ENCODE measurements at places on chromosomes 6 and 20.

- no peak for DNase-seq
Observed at GRCh38 chr6:10695086-10695657, 400 bp downstream of the PAK1IP1 start.

DNA sequence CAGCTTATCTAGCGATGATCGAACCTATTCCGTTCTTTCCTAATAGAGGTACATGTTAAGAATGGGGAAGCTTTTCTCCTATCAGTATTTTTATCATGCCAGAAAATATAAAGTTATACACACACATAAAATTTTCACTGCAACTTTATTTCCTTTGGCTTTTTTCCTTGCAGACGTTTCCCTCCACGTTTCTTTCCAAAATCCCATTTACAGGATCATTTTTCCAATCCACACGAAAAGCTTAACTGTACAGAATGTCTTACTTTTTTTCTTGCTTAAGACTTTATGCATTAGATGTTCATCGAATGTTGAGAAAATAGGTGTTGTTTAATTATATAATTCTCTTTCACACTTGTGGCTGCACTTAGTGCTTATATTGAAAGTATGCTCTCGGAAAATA, 62.9 kb upstream of the HDGFL1 start:
- DNase-seq, result no peak

DNA sequence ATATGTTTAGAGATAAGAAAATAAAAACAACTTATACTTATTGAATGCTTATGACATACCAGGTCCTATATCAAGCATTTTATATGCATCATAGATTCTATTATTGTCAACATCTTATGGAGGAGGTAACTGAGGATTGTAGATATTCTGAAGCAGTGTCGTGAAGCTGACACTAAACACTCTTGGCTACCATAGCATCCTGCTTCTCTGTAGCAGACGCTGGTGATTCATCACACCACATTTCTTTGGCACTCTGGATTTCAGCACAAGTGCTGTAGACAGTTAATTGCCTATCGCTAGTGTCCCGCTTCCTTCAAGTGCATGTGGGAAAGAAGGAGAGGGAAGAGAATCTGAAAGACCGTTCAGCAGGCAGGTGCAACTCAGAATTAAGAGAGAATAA, 317.1 kb downstream of the PLCB1 start:
- DNase-seq, result peak; percentile 13

- no peak for DNase-seq
Observed at GRCh38 chr6:68197356-68197755, 437.7 kb upstream of the ADGRB3 start.

- peak; percentile 62 for DNase-seq
Observed at GRCh38 chr6:138107078-138107751, at the start of gene PERP. Gene PERP, minus strand, starts transcription at chr6:138107419. Its CDS starts 79 bp downstream, at chr6:138107340.

DNA sequence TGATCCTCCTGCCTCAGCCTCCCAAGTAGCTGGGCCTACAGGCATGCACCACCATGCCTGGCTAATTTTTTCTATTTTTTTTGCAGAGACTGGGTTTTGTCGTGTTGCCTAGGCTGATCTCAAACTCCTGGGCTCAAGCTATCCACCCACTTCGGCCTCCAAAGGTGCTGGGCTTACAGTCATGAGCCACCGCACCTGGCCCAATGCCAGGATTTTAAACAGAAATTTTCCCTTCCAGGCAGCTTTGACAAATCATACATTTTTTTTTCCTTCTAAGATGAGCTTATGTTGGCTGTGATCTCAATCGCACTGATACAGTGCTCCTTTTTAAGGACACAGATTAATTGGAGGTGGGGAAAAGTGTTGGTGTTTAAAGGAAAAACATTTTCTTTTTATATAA, 73.2 kb upstream of the CD2AP start:
- no peak for DNase-seq

All from EL (cell line).